ENCODE measurements at places on chromosomes 6 and 20.

GRCh38 chr6:50333696-50334095, 284.0 kb upstream of the DEFB112 start:
- DNase-seq = no peak

DNA sequence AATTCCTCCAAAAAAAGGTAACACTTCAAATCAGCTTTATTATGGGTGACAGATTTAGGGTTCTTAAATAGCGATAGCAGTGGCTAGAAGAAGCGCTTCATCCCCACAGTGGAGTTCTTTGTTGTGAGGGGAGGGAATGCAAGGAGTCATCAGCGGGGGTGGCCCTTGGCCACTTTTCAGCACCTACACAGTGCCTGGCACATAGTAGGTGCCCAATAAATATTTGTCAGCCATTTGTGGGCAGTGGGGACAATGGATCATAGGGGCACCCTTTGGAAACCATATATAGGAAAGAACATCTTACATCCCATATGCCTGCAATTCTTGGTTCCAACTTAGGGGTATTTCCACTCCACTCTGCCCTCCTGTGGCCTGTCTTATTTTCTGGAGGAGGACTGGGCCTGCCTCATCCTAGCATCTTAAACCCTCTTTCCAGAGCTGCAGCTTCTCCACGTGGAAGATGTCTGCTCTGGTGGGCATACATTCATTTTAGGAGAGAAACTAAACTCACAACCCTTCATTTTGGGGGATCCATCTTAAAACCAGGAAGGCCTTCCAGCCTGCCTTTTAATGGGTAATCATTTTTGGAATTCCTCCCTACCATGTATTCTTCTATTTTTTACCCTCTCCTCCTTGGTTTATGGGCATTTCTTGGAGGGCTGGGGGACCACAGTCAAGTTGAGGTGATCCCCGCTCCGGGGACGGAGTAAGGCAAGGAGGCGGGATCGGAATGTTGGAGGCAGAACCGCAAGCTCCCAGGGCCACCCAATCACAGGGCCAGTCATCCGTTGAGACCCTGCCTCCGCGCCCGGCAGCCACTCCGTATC, 2.6 kb upstream of the GPSM3 start:
- no peak for DNase-seq

GRCh38 chr6:167678102-167679101, 148.3 kb upstream of the AFDN start:
- DNase-seq = no peak

GRCh38 chr6:91965872-91966271, 1379.0 kb upstream of the MAP3K7 start:
- DNase-seq = no peak

- DNase-seq = no peak
Measured at GRCh38 chr6:85892346-85892745, 249.7 kb upstream of the SYNCRIP start.

- no peak for DNase-seq
Measured at GRCh38 chr20:34990661-34991214, 35.1 kb downstream of the MYH7B start.

GRCh38 chr20:40769677-40770285, 80.7 kb upstream of the MAFB start:
- no peak for DNase-seq

DNA sequence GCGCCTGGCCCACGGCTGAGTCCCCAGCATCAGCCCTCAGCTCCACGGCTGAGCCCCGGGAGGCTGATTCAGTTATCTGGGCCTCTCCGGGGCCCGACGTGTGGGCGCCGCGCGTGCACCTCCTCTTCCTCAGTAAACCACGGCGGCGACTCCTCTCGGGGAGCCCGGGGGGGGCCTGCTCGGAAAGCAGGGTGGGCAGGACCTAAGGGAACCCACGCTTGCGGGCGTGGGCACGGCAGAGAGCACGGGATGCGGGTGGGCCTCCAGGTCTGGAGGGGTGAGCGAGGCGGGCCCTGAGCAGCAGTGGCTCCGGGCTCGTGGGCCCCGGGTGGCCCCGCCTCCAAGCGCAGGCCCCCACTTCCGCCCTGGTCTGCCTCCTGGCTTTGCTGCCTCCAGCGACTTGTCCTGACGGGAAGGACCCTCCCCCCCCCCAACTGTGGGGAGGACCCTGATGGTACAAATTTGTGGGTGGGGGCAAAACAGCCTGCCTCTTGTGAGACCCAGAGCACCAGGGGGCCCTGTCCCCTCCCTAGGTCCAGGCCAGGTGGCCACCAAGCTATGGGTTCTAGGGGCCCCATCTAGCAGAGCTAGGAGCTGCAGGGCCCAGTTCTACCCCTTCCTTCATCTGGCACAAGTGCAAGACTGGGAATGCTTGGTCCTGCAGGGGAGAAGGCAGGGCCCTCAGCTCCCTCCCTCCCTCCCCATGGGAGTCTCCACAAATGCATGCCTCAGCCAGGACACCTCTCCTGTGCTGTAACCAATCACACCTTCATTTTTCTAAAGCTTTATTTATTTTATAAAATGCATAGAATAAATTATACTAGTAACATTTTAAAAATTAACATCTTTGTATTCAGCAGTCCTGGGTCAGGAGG, 16.9 kb downstream of the UCKL1 start:
- DNase-seq = peak; percentile 54

DNA sequence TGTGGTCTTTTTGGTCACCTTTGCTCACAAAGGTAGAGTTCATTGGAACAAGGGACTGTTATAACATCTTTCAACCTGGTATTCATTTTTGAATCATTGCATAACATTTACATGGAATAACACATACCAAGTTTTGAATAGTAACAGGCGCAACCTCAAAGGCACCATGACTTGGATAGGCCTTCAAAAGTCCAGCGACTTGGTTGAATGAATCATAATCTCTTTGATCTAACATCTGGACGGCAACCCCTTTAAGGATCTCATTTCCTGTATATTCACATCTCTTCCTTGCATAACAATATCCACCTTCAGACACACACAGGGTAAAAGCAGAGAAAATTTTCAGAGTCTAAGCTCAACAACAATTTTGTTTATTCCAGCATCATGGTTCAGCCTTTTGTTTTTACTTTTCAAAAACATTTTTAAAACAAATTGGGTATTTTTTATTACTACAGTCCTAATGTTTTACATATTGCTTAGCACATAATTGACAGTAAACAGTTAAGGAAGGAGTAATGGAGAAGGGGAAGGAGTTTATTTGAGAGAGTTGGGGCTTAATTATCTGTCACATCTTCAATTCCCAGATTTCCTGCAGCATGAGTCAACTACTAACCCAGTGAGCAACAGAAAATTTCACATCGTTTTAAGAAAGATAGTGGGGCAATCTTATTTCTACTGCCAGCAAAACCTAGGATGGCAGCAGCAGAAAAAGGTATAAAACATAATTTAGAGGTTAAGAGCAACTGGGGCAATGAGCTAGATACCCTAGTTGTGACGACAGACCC, 41.8 kb upstream of the F13A1 start:
- no peak for DNase-seq

GRCh38 chr6:145031962-145032361, 703.4 kb downstream of the EPM2A start:
- no peak for DNase-seq

- no peak for DNase-seq
Measured at GRCh38 chr6:43442935-43443334, 12.4 kb downstream of the DLK2 start.

DNA sequence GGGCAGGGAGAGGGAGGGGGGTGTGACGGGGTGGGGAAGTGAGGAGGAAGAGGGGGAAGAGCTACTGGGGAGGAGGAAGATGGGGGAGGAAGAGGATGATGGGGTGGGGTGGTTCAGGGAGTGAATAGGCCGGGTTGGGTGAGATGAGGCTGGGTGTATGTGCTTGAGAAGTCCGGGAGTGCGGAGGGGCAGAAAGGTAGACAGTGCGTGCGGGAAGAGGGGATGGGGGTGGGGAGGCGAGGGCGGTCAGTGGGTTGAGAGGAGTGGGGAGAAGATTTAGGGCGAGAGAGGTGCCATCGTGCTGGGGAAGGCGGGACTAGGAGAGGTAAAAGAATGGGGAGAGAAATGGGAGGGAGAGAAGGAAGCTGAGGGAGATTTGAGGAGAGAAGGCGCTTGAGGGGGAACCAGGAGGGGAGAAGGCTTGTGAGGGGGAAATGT, 30.9 kb upstream of the NOTCH4 start:
- no peak for DNase-seq

DNA sequence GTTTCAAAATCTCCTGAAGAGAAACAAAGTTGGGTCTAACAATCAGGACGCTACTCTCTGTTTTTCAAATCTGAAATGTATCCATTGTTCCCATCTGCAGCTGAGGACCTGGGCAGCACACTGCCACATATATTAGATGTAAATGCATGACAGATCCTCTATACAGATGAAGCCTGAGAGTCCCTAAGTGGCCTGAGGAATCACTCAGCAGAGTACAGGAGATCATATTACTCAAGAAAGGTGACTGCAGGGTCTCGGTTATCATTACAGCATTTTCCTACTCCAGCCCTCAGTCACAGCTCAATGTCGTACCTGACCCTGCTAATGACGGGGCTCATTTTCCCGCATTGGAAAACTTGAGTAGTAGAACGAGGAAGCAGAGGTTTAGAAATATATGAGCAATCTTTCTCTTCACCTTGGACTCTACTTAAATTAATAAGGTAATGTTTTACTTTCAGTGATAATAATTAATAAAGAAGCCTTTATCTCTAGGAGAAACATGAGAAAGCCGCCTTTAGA, 256.2 kb upstream of the IRAK1BP1 start:
- DNase-seq = no peak

DNA sequence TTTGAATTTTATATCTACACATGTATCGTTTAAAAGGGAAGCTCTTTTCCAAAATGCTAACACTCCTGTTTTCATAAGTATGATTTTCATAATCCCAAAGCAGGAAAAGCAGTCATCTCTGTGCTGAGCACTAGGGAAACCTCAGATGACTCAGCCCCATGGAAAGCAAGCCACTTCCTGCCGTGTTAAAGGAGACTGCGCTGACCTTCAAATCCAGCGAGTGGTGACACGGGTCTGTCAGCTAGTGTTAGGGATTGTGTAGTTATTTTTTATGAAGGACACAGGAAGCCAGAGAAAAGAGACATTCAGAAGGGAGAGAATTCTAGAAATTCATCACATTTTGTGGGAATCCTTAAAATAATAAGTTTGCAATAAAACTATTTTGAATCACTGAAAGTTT, 57.0 kb upstream of the CD93 start:
- no peak for DNase-seq

- no peak for DNase-seq
Measured at GRCh38 chr6:72440611-72441010, 181.3 kb upstream of the KCNQ5 start.

- no peak for DNase-seq
Measured at GRCh38 chr6:28134015-28134414, 7.7 kb upstream of the ZKSCAN8 start.

DNA sequence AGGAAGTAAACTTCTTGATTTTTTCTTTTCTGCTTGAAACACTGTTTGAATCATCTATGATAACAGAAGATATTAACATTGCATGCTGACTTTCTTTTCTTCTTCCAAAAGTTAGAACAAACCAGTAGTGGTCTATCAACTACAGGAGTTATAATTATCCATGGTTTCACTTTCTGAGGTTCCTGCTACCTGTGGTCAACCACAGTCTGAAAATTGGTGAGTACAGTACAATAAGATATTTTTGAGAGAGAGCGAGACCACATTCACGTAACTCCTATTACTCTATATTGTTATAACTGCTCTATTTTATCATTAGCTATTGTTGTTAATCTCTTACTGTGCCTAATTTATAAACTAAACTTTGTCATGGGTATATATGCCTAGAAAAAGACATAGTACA, 86.1 kb downstream of the MAP7 start:
- no peak for DNase-seq

DNA sequence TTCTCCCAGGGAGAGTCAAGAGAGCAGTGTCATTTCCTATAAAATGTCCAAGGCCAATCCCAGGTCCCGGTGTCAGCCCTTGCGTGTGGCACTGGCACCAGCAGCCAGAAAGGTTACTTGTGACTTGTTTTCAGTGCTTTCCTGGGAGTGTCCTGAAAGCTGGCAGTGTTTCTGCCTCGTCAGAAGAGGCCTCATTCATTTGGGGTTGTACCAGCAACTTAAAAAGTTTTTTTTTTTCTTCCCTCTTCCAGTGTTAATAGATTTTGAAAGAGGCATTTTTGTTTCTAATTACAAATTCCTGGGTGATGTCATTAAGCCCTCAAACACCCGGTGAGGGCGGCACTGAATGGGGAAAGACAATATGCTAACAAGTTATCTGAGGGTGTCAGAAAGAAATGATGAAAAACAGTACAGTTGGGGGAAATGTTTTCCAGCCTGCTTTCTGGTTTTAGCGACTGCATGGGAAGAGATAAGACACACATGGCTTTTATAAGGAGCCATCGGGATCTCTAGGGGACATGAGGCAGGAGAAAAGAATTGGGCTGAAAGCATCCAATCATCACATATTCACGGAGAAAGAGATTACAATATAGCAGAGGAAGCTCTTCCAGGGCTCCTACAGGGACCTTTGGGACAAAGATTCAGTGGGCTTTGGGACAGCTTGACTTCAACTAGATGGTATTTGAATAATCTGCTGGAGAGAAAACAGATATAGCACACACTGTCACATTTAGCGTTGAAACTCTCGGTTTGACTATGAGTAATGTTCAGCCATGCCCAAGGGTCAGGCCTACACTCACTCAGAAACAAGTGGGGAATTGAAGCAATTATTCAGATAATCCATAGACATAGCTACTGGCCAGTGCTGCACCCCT, 153.0 kb downstream of the BCAS1 start:
- DNase-seq = no peak
